Esophagus squamous epithelium (tissue), 5 donors: ENCODE measurements at places on chromosomes 4 and X.

GRCh38 chrX:153644356-153645125, 2.5 kb upstream of the DUSP9 start:
- DNase-seq: no peak

DNA sequence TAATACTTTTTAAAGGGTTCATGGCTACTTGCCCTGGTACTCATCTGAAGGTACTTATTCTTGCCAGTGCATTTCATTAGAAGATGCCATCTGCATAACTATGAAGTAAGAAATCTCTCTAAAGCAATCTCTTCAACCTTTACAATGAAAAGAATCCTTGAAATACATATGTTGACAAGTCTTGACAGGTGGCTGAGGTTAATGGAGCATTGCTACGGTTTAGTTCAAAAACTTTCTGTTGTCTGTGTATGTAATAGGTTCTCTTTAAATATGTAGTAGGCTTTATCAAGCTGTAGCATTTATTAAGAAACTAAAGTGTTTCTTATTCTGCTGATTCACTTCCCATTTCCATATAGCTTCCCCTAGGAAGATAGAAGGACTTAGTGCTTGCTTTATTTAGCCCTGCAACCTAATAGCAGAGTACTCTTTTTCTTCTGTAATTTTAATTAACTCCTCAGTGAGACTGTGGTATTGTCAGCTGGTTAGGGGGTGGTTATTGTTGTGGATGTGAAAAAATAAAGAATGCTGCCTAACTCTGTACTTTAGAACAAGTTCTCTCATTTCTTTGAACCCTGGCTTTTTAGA, 39.3 kb downstream of the SLAIN2 start:
- DNase-seq: no peak

GRCh38 chrX:45986971-45987370, 558.2 kb downstream of the ZNF674 start:
- DNase-seq: no peak

- no peak for DNase-seq
Observed at GRCh38 chrX:40177117-40177430, 79.3 kb upstream of the BCOR start.

DNA sequence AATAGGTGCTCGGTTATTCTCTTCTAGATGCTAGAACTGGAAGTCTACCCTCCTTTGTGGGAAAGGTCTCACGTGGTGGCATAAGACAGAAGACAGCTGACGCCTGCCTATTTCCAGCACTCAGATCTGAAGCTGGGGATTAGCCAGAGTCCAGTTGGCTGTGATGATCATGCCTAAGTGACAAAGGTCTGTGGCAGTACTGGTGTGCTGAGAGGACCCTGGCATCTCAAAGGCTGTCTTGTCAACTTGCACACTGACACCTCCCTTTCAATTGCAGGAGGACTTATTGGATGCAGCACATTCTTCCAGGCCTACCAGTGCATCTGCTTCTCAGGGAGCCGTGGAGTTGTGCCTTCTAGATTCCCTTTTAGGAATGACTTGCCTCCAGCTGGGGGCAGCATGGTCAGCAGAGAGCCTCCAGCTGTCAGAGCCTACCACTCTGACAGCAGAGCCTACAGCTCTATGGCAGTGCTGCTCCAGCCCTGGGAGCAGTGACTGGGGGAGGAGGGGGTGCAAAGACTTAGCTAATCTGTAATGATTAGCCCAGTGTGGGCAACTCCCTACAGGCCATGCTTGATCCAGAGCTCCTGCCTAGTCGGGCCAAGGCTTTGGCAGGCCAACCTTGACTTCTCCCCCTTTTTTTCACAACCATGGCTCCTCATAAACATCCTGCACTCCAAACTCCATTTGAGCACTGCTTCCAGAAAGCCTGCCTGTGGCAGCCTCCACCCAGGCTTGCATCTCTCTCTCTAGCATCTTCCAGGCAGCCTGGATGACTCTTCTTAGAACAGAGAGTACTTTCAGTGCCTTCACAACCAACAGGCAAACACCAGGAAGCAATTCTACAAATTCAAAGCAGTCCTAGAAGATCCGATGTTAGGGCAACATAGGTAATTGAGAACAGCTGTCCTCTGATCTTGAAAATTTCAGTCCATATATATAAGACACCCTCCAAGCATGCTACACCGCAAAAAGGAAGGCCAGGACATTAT, 13.8 kb upstream of the FGFBP2 start:
- DNase-seq: no peak

DNA sequence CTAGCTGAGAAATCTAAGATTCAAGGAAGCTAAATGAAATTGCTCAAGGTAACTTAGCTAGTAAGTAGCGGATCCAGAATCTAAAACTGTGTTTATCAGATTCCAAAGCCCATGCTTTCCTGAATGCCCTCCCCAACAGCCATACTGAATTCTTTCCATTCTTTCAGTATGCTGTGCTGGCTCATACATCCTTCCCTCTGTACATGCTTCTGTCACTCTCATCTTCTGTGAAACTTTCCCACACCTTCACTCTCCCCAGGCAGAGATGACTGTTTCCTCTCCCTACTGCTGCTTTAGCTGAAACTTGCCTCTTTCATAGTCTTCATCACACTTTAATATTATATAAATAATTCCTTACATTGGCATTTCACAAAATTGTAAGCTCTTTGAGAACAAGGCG, 39.3 kb upstream of the SMARCAD1 start:
- DNase-seq: no peak

DNA sequence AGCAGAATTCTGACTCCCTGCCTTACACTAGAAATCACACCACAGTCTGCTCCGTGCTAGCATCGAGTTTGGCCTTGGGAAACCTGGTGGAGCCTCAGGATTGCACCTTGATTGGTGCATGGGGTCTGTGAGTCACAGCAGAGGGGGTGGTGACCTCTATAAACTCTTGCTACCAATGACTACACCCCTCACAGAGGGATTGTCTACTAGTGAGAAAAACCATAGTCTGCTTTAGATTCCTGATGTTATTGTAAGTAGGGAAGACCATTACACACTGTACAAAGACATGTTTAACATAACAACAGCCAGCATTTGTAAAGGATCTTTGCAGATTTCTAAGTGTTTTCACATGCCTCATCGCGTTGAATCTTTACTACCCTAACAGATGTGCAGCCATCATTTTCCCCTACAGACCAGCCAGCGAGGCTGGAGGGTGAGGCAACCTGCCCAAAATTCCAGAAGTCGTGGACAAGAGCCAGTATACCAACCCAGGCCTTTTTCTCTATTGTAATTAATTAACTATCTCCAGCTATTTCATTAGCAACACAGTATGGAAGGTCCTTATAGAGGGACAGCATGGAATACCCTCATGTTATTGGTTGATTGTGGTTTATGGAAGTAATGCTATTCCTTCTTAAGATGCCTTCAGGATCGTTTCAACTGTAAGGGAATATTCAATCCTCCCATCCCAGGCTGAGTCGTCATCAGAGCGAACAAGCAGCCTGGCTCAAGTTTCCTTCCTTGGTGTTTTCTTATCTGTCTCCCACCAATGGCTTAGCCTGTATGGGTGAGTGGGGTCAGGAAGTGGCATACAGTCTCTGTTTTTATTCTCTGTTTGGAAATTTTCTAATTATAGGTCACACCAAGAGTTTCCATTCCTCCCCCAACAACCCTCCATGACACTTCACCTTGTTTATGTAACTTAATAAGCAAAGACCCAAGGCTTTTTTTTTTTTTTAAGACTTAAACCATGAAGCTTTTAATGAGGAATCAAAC, 55.9 kb upstream of the KDR start:
- DNase-seq: no peak

DNA sequence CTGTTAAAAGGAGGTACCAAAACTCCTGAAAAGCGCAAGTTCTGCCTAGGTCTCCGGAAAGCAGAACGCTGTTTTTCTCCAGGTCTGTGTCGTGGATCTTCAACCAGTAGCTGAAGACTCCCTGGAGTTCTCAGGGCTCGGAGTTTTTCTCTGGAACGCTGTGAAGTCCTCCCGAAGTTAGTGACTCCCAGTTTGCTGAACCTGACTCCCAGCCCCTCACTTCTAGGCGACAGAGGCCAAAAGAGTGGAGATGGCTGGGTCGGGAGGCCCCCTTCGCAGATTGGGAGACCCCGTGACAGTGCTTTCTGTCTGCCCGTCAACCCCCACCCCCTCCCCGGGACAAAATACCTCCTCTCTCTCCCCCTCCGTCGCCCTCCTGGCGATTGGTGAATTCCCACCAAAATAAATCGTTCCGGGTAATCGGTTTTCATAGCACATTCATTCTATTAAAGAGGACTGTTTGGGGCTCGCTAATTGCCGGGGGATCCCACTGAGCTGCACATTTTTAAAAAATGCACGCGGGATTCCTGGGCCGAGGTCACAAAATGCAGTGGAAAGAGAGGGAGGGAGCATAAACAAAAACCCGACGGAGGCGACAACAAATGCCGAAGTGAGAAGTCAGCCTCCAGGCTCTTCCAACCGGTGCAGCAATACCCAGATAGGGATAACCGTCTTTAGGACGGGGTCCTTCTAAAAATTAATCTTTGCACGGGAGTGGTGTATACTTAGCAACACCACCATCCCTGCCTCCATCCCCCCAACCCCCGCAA, 4.0 kb upstream of the MSX1 start:
- DNase-seq: no peak

GRCh38 chr4:80092088-80092487, 19.1 kb upstream of the ANTXR2 start:
- no peak for DNase-seq

DNA sequence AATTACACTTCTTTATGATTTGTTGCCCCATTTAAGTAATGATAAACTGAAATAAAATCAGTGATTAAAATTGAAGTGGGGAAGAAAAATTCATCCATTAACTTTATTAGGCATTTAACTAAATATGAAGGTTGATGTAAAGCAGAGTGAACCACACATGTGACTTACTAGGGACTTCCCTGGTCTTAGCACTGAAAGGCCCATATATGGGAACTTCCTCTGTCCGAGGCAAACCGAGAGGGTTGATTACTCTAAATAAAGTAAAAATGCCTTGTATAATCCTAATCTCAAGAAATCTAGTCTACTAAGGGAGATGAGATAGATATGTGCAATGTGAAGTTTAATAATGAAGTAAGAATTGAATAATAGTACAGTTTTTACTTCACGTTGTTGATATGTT, 403.9 kb upstream of the RPS6KA3 start:
- no peak for DNase-seq

- no peak for DNase-seq
Observed at GRCh38 chrX:47422444-47422843, 52.1 kb downstream of the ZNF157 start.

DNA sequence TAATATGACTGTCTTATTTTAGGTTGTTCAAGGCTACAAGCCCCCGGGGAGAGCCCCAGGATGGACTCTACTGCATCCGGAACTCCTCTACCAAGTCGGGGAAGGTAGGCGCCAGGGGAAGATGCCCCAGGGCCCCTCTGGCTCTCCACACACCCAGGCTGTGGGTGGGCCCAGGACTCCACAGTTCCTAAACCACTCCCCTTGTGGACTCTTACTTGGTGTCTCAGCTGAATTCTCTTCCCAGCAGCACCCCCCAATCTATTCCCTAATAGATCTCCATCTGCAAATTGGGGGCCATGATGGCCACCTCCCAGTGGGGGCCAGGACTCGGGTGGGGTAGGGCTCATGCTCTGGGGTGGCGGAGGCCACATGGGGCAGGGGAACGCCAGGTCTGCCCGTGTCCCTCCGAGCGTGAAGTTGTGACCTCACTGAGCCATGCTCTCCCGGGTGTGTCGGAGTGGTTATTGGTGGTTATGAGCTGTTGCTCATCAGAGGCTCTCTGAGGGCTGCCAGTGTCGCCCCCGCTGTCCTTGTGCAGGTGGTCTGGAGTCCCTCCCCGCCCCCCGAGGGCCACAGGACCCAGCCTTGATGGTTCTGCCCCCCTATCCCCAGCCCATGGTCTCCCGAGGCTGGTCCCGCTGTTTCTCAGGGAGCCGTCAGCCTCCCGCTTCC, 11.2 kb upstream of the ADD1 start:
- no peak for DNase-seq

DNA sequence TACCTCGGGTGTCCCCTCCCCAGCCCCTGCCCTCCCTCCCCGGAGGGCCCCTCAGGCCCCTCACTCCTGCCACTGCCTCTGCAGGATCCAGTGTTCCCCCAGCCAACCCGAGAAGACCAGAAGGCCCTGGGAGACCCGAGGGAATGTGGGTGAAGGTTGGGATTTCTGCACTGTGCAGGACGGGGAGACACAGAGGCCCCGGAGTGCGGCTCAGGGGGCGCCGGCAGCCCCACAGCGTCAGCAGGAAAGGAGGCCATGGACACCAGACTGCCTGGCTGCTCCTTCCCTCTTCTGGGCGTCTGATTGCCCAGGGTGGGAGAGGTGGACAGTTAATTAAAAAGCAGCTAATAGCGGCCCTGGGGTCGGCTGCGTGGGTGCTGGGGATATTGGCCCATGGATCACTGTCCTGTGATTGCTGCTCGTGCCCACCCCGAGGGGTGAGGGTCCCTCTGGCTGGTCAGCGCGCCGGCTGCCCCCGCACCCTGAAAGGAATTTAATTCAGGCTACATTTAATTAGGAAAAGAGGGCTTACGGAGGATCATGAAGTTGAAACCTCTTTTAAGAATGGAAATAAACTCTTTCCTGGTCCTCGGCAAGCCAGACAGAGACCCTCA, 57.8 kb upstream of the NKX1-1 start:
- DNase-seq: no peak

GRCh38 chr4:3134201-3134600, 59.7 kb downstream of the HTT start:
- no peak for DNase-seq

DNA sequence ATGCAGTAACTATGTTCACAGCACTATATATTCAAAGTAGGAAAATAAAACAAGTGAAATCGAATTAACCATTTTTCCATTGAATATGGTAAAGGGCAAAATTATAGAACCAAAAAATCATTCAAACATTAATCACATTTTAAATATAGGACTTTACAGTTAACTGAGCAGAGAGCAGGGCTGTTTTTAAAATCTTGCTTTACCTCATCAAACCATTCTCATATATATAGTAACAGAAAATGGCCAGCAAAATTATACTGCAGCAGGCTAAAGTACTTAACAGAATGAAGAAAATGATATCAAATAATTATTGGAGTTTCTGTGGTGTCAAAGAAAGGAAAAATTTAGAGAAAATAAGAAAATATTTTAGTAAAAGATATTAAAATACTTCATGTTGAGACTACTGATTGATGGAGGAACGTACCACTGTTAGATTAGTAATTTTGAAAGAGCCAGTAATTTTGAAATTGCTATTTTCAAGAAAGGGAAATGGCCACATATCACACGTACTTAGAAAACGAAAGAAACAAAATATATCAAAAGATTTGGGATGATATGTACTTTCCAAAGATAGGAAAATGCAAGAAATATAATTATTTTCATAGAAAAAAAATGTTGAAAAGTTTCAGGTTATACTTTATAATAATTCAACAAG, 813.7 kb downstream of the DMD start:
- no peak for DNase-seq

- DNase-seq: no peak
Observed at GRCh38 chr4:41683326-41683725, 65.2 kb downstream of the PHOX2B start.
